ENCODE measurements at places on chromosomes 11 and 22. TPM values are rescaled to one million over a fixed set of nuclear protein-coding genes. Genes with fewer than 3 reads are reported as not detected.

The BACE1 gene
- total RNA-seq: 13.8 TPM

- no peaks in the 10 kb centered on the region for H3K27me3 ChIP-seq
- peaks cover 39% of the 10 kb centered on the region for H3K4me1 ChIP-seq
- H3K27ac ChIP-seq: no peak overlapping the region
- H3K36me3 ChIP-seq: no peaks in the 10 kb centered on the region
- DNase-seq: no peak
These were observed 121.5 kb upstream of the TEAD1 start for GRCh38 chr11:12552692-12553091.

The BAD gene
- total RNA-seq: 56.3 TPM

DNA sequence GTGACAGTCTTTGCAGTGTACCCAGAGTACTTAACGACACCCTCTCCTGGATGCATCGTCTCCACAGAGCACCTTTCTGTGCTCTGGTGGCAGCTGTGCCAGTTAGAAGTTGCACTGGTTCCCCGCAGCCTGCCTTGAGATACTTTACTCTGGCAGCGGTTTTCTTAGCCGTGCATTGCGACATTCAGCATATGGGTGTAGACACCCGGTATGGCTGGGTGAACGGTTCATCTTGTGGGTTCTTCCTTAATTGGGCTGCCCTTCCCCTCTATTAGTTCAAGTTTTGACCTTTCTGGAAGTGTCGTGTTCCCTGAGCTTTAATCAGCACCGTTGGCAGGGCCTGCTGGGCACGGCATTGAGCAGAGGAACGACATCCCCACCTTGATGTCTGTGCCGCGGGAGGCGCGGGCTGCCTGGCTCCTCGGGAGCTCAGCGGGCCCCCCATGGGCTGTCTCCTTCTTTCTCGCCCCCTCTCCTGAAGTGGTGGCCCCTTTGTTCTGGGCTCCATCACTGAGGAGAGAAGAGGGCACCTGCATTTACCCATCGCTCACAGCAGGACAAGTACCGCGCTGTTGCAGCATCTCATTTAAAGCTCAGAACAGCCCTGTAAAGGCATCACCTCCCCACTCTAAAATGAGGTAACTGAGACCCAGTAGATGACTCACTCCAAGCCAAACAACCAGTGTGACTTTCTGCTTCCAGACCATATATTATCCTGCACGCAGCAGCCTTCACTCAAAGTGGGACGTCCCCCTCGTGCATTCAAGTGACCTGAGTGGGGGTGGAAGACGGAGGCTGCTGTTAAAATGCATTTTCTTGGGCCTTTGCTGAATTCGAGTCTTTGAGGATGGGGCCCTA lies 13.3 kb downstream of the FAM83F start:
- no peak overlapping the region for H3K27ac ChIP-seq
- peaks cover 66% of the 10 kb centered on the region for H3K27me3 ChIP-seq
- no peaks in the 10 kb centered on the region for H3K4me1 ChIP-seq
- H3K4me3 ChIP-seq: no peak overlapping the region
- no peak for DNase-seq

- no peaks in the 10 kb centered on the region for H3K27me3 ChIP-seq
- no peak overlapping the region for H3K27ac ChIP-seq
- H3K4me1 ChIP-seq: peaks cover 24% of the 10 kb centered on the region
- no peaks in the 10 kb centered on the region for H3K36me3 ChIP-seq
- DNase-seq: no peak
These were observed 42.0 kb downstream of the BLID start for GRCh38 chr11:122074022-122074421.

The DDI1 gene
- total RNA-seq: not detected

The TSGA10IP gene
- total RNA-seq: not detected

DNA sequence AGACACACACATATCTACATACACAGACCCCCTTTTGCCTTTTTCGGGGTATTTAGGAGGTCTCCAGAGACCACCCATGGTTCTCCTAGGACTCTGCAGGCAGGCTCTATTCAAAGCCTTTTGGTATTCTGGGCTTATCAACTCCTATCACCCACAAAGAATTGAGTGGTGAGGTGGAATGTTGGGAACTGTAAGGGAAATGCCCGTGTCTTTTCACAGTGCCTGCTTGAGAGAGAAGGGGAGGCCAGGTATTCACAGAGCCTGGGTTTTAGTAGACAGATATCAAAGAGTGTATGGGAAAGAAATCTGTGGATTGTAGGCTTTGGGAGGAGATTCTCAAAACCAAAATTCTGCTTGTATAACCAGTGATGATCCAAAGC lies 44.0 kb upstream of the CSNK2A3 start:
- DNase-seq: no peak
- H3K27me3 ChIP-seq: no peaks in the 10 kb centered on the region
- no peaks in the 10 kb centered on the region for H3K36me3 ChIP-seq
- H3K4me1 ChIP-seq: peaks cover 25% of the 10 kb centered on the region

DNA sequence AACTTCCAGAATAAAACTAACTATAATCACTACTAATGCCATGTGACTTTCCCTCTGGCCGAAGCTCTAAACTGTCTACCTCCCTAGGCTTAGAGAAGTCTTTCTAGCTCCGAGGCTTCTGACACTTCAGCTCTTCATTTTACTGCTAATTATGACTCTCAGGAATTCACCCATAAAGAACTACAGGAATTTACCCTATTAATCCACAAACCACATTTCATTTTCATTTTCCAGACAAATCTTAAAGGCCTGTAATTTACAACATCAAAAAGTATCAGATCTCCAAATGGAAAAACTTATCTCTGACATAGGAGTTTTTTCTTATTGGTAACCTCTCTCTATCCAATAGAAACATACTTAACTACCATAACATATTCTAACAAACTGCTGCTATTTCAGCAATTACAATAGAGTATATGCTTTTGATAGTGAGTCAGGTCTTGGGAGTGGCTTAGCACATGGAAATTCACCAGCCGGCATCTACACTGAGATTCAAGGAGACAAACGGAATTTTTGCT lies 33.4 kb downstream of the MRTFA start:
- no peak for DNase-seq
- no peak overlapping the region for H3K4me3 ChIP-seq
- H3K4me1 ChIP-seq: peaks cover 69% of the 10 kb centered on the region
- H3K27ac ChIP-seq: peak overlapping the region; percentile 27
- no peaks in the 10 kb centered on the region for H3K27me3 ChIP-seq
- H3K36me3 ChIP-seq: no peaks in the 10 kb centered on the region

DNA sequence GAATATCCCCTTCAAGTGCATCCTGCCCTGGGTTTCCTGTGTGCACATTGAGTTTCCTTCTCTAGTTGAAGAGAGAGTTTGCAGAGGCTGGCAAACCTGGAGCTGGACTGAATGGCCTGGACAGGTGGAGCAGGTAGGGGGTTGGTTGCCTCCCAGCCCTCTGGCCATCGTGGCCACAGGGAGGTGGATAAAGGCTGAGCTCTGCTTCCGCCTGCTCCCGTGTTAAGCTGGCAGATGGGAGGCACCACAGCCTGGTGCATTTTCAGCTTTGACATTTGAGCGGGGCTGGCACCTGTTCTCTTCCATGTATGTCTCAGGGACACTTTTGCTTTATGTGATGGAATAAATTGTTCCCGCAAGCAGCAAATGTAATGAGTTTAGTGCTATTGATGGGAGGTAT lies 11.1 kb downstream of the MICAL2 start:
- no peak overlapping the region for H3K27ac ChIP-seq
- H3K36me3 ChIP-seq: no peaks in the 10 kb centered on the region
- peaks cover 96% of the 10 kb centered on the region for H3K4me1 ChIP-seq

The SCN3B gene
- 1.9 TPM for total RNA-seq

- H3K4me3 ChIP-seq: no peak overlapping the region
- no peak for DNase-seq
- no peak overlapping the region for H3K27ac ChIP-seq
- no peaks in the 10 kb centered on the region for H3K36me3 ChIP-seq
- no peaks in the 10 kb centered on the region for H3K4me1 ChIP-seq
These were observed 10.9 kb downstream of the DEFB108B start for GRCh38 chr11:71843858-71844257.

The INS gene
- total RNA-seq: not detected
